ENCODE measurements at places on chromosomes 4 and X.

DNA sequence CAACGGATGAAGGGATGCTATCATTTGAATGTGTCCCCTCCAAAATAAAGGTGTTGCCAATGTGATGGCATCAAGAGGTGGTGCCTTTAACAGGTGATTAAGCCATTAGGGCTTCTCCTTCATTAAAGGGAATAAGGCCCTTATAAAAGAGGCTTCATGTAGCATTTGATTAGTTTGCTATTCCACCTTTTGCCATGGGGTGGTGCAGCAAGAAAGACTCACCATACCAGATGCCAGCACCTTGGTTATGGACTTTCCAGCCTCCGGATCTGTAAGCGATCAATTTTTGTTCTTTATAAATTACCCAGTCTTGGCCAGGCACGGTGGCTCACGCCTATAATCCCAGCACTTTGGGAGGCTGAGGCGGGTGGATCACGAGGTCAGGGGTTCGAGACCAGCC lies 7.9 kb upstream of the SLC25A43 start:
- no peak for DNase-seq

GRCh38 chr4:124713185-124713592 lies 657 bp upstream of the ANKRD50 start:
- no peak for DNase-seq

DNA sequence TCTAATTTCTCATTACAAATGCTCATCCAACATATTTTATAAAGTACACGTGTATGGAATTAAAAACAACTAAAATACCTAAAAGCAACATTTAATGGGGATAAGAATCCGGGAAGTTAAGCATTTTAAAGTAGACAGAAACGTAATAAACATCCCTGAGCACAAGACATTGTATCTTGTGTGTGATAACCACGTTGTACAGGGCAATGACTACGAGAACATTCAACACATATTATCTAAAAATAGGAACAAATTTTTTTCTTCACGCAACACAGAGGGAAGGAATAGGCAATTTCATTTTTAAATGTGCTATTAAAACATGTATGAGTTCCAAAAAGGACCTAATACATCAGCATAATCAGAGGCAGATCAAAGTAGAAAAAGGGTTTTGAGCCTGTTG lies 49.5 kb downstream of the AMMECR1 start:
- DNase-seq: no peak

DNA sequence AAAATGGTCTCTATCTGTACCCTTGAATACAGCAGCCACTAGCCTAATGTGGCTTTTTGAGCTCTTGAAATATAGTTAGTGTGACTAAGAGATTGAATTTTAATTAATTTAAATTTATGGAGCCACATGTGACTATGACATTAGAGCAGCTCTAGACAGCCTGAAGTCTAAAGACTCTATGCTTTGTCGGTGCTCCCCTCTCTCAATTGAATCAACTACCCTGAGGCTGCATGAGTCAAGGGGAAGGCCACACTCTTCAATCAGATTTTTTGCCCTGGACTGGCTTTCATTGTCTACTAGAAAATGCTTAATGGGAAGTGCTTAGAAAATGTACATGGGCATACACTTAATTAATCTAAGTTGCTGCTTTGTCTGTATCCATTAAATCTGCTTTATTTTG lies 11.7 kb downstream of the TLR7 start:
- no peak for DNase-seq

DNA sequence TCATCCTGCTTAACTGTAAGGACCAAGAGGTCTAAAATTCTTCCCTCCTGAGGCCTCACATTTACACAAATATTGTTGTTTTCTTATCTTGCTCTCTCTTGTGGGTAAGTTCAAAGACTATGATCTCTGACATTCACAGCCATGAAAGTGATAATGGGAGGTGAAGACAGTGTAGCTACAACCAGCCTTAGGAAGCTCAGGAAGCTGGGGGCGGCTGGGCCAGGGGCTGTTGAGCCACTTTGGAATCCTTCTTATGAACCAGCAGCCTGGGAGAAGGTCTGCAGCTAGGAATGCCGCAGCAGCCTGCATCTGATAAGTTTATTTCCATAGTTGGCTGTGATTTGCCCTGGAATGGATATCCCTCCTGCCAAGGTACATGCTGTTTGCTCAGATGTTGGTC lies 316.2 kb downstream of the STIM2 start:
- no peak for DNase-seq

DNA sequence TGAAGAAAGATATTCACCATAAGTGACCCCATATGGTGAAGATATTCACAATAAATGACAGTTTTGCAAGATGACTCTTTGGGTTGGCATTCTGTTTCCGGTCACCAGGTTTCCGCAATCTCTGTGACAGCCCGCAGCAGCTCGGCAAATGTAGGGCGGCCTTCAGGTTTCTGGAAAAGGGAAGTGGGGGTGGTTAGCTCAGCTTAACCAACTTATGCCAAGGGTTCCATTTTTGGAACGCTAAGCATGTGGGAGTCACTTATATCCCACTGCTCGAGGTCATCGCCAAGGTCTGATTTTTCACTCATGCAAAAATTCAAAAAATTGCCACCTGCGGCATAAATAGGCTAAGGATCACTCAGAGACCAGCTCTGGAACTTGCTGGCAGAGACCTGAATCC lies 51.0 kb downstream of the NIPAL1 start:
- DNase-seq: no peak

- DNase-seq: no peak
Observed at GRCh38 chr4:93203708-93204107, 624.8 kb upstream of the ATOH1 start.

- no peak for DNase-seq
Observed at GRCh38 chrX:50747471-50747900, 66.5 kb downstream of the SHROOM4 start.

DNA sequence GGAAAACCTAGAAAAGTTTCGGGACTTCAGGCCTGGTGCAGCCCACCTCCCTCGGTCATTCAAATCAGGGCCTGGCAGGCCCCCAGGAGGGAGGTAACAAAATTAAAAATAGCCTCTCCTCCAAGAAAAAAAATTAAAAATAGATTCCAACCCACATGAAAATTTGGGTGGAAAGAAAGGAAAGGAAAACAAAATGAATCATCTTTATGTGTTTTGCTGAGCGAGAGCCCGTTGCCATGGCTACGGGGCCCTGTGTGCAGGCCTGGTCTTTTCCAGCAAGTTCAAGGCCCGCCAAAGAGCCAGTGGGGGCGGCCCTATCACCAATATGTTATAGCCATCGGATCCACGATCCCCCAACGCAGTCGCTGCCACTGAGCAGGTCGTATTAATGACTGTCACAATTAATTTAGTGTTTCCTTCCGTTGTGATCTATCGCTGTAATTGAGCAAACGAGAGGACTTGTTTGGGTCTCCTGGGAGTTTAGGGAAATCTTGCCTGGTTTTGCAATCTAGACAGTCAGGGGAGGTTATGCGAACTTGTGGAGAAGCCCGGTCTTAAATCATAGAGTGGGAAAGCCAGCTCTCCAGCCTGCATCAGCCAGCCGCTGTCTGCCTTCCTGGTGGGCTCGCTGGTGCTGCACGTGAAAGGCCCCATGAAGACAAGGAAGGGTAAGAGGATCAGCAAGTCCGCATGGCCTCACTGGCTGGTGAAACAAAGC lies 452.4 kb downstream of the BCOR start:
- no peak for DNase-seq

DNA sequence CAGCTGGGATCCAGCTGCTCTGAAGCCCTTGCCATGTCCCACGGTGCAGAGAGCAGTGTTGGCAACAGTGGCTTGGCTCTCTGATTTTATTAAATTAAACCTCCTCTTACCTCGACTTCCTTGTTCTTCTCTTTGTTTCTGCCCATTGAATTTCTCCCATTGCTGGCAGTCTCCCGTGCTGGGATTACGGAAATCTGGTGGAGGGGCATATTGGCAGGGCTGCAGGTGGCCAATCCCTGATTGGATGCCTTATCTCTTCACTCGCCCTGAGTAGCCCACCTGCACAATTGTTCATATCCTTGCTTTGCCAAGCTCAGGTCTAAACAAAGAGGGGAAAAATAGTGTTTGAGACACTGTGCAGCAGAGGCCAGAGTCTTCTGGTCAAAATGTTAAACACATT lies 493.9 kb downstream of the TMA16 start:
- no peak for DNase-seq

DNA sequence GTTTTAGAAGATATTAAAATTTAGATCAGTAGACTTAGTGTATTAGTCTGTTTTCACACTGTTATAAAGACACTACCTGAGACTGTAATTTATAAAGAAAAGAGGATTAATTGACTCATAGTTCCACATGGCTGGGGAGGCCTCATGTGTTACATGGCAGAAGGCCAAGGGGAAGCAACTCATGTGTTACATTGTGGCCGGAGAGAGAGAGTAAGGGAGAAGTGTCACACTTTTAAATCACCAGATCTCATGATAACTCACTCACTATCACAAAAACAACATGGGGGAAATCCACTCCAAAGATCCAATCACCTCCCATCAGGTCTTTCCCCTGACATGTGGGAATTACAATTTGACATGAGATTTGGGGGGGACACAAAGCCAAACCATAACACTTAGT lies 1159.7 kb upstream of the PCDH7 start:
- no peak for DNase-seq

GRCh38 chr4:72377491-72378194 lies 191.4 kb downstream of the ADAMTS3 start:
- no peak for DNase-seq

DNA sequence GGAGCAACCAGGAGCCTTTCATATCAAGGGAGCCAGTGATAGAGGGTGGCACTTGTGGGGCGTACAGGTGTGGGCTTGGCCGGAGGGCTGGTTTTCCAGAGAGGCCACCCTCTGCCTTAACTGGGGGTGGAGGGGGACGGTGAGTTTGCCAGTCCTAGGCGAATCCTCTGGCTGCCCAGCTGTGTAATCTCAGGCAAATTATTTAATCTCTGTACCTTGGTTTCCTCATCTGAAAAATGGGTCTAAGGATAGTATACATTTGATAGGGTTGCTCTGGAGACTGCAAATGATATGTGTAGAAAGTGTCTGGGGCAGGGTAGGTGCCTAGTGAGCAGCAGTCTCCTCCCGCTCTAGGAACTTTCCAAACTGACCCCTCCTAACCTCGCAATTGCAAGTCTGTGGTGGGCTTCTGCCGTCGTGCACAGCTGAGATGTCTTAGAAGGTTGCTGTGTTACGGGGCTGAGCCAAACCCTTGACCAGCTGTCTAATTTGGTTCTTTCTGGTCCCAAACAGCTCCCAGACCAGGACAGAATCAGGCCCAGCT lies 3.8 kb upstream of the CXCR3 start:
- DNase-seq: no peak

DNA sequence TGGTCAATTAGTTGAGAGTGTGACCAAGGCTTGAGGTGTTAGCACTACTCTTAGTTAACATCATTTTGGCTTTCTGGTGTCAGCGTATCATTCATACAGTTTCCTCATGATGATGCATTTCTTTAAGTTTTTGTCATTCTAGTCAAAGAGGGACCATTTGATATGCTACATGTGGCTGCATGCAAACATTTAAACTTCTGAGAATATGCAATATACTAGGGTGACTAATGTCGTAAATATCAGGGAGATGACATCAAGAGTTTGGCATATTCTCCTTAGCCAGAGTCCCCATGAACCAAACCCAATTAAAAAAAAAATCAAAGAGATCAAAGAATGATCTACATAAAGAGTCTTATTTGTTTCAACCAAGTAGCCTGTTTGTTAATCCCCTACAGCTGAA lies 537.4 kb upstream of the PCDH7 start:
- no peak for DNase-seq

GRCh38 chrX:76454456-76454927 lies 27.0 kb downstream of the MAGEE1 start:
- DNase-seq: no peak

GRCh38 chr4:88185906-88186305 lies 27.5 kb upstream of the ABCG2 start:
- no peak for DNase-seq

DNA sequence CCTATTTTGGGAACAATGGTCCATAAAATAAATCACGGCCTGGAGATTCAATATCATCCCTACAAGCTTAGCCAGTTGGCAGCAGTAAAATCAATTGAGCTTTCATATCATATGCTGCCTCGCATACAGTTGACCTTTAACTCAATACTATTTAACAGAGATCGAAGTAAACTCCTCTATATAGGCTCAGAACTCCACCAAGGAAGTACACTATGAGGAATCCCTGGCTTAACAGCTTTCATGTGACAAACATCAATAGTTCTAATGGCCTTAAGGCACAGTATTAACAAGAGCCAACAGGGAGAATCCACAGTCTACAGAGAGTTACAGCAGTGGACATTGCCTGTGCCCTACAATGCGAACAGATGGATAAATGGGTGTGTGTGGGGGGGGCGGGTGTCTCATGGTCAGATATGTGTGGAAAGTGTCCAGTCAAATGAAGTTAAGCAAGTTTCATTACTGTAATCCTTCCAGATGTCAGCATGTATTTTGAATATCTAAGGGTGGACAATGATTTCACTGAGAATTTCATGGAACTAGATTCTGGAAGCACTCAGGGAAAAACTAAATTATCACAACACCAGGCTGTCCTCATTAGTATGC lies 98.2 kb upstream of the FAM9B start:
- no peak for DNase-seq

GRCh38 chr4:87147116-87147515 lies 73.3 kb downstream of the KLHL8 start:
- DNase-seq: no peak

DNA sequence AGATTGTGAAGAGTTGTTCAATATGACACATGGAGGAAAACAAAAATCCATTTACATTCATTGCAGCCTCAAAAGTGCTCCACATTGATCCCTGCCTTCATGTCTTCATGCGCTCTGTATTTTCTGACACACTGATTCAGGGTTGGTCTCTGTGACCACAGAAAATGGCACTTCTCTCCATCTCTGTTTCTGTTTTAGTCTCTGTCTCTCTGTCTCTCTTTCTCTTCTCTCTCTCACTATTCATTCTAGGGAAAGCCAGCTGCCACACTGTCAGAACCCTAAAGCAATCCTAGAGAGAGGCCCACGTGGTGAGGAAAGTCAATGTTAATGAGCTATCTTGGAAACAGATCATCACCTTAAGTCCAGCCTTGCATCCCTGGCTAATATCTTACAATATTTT lies 2238.4 kb downstream of the PCDH7 start:
- no peak for DNase-seq

GRCh38 chrX:21952624-21953023 lies 12.1 kb downstream of the SMS start:
- no peak for DNase-seq

DNA sequence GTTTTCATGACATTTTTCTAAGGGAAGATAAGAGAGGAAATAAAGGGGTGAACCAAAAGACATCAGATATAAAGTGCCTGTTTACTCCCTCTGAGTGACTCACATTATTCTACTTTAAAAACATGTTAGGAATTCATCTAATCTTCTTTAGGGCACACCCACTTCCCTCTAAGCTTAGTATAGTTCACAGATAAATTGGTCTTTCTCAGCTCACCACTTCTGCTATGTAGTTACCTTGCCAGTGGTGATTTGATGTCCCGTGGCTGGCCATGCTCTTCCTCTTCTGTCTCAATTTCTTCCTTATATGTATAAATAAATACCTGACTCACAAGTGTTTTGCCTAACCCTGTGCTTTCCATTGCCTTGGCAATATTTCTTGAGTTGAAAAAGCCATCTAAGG lies 96.8 kb downstream of the PDLIM5 start:
- DNase-seq: no peak

All from stimulated activated CD8-positive, alpha-beta memory T cell treated with anti-CD3 and anti-CD28 coated beads, Interleukin-4, amount 100 ng/mL, for 1 hour (primary cell).